Neural progenitor cell (in vitro differentiated cells): ENCODE measurements at places on chromosomes 1 and 21. TPM values are rescaled to one million over a fixed set of nuclear protein-coding genes. Genes with fewer than 3 reads are reported as not detected.

GRCh38 chr1:241263346-241263745 lies 93.7 kb downstream of the RGS7 start:
- no peak for DNase-seq
- H3K27ac ChIP-seq, result no peak overlapping the region
- no peaks in the 10 kb centered on the region for H3K36me3 ChIP-seq
- H3K4me1 ChIP-seq, result no peaks in the 10 kb centered on the region
- no peaks in the 10 kb centered on the region for H3K27me3 ChIP-seq

Gene PLPPR4
- 0.09 and 0.46 TPM in 2 replicates for total RNA-seq

Gene RNF223
- not detected in 2 replicates for total RNA-seq

GRCh38 chr1:160398823-160399222 lies 1.5 kb upstream of the VANGL2 start:
- DNase-seq, result no peak
- H3K4me1 ChIP-seq, result peaks cover 46% of the 10 kb centered on the region
- no peak overlapping the region for H3K27ac ChIP-seq
- H3K27me3 ChIP-seq, result no peaks in the 10 kb centered on the region

- no peak overlapping the region for H3K27ac ChIP-seq
- peak; percentile 83 for DNase-seq
- H3K4me3 ChIP-seq, result no peak overlapping the region
- no peaks in the 10 kb centered on the region for H3K36me3 ChIP-seq
- peaks cover 28% of the 10 kb centered on the region for H3K27me3 ChIP-seq
Measured at GRCh38 chr1:1041092-1041523, 21.2 kb downstream of the AGRN start.

- H3K36me3 ChIP-seq, result no peaks in the 10 kb centered on the region
- H3K4me3 ChIP-seq, result no peak overlapping the region
- no peak for DNase-seq
- no peak overlapping the region for H3K27ac ChIP-seq
- peaks cover 4% of the 10 kb centered on the region for H3K4me1 ChIP-seq
Measured at GRCh38 chr21:46610018-46610701, 5.3 kb upstream of the S100B start.

Gene RHD
- not detected in 2 replicates for total RNA-seq

DNA sequence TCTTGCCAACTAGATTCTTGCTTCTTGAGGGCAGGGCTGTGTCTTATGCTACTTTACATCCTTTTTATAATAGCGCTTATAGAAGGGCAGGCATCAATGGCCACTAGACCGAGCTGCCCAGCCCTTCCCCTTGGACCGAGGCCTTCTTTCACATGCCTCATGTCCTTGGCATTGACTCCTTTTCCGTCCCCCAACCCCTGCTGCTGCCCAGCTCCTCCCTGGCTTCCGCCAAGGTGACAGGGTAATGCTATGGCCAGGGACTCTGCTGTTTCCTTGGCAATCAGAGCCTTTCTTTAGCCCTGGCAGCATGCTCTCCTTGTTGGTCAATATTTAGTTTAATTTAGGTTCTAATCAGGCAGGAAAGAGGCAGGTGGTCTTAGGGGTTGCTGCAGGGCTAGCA lies 48.2 kb downstream of the DDX20 start:
- no peaks in the 10 kb centered on the region for H3K4me1 ChIP-seq
- DNase-seq, result no peak
- H3K27me3 ChIP-seq, result no peaks in the 10 kb centered on the region
- H3K27ac ChIP-seq, result no peak overlapping the region
- no peak overlapping the region for H3K4me3 ChIP-seq

- DNase-seq, result no peak
- H3K4me1 ChIP-seq, result no peaks in the 10 kb centered on the region
- no peak overlapping the region for H3K4me3 ChIP-seq
- no peaks in the 10 kb centered on the region for H3K36me3 ChIP-seq
- H3K27me3 ChIP-seq, result no peaks in the 10 kb centered on the region
Measured at GRCh38 chr1:55927702-55928290, 651.6 kb downstream of the PLPP3 start.
